ENCODE measurements at places on chromosomes 16 and 17. TPM values are rescaled to one million over a fixed set of nuclear protein-coding genes. Genes with fewer than 3 reads are reported as not detected.

EVI2B gene
- total RNA-seq = 0.13 TPM

TBL3 gene
- total RNA-seq = 32.4 TPM

CX3CL1 gene
- total RNA-seq = 7.7 TPM

SOX9 gene
- 3.0 TPM for total RNA-seq

CD7 gene
- not detected for total RNA-seq

ENO3 gene
- 4.5 TPM for total RNA-seq

HGS gene
- total RNA-seq = 78.3 TPM

TRAPPC1 gene
- 60.6 TPM for total RNA-seq

SCGB1C2 gene
- total RNA-seq = not detected

GLIS2 gene
- 2.6 TPM for total RNA-seq

PDK2 gene
- total RNA-seq = 25.9 TPM

LRRC59 gene
- total RNA-seq = 169 TPM

FOXF1 gene
- under 0.01 TPM for total RNA-seq

PPP1R27 gene
- total RNA-seq = not detected

CRHR1 gene
- total RNA-seq = not detected

SLC35G6 gene
- total RNA-seq = not detected

TERB1 gene
- 0.13 TPM for total RNA-seq

IGFALS gene
- total RNA-seq = under 0.01 TPM

CPHXL2 gene
- total RNA-seq = not detected

CDC42EP4 gene
- 44.5 TPM for total RNA-seq

Data from aortic smooth muscle cell (primary cell).